GM06990 (cell line): ENCODE measurements at places on chromosomes 16 and 17.
A peak's percentile ranks its signal among the peaks of the same experiment; 100 is the strongest.

GRCh38 chr17:48954300-48954755 lies 9.7 kb upstream of the SNF8 start:
- no peak for DNase-seq

DNA sequence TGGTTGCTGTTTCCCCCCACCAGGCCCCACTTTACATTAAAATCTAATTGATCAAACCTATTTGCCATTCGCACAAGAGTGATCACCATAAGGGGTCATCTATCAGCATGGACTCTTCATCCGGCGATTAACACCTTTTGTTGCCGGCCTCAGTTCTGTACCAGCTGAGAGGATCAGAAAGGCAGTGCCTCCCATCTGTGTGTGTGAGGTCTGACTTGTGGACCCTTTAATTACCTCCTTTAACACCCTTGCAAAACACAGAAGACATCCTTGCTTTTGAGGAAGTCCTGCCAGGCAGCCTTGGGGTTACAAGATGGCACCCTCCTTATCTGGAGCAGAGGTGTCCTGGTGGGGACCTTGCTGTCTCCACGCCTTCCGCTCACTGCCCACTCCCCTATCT lies 77.2 kb upstream of the IRX3 start:
- no peak for DNase-seq

- peak; percentile 55 for DNase-seq
Measured at GRCh38 chr16:11629071-11630030, 38.9 kb upstream of the SNN start.

DNA sequence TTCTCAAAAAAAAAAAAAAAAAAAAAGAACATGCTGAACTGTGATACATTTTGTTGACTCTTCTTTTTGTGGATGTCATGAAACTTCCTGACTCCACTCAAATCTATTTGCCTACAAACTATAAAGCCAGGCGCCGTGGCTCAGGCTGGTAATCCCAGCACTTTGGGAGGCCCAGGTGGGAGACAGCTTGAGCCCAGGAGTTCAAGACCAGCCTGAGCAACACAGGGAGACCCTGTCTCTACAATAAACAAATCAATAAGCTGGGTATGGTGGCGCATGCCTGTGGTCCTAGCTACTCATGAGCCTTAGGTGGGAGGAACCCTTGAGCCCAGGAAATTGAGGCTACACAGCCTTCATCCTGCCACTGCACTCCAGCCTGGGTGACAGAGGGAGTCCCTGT lies 1.5 kb upstream of the NT5C start:
- DNase-seq: no peak

DNA sequence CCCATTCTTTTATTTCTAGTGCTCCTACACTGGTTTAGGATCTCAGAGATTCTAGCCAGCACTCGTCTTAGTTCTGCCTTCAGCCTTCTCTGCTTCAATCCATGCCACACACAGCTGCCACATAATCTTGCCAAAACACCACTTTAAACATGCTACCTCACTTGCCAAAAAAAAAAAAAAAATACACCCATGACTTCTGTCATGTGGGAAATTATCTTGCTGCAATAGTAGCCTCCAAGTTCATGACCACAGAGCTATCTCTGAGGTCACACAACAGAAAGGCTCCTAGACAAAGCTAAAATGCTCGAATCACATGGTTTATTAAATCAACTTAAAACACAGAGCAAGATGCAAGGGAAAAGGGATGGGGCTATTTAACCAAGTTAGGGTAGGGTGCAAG lies 18.1 kb downstream of the FZD2 start:
- DNase-seq: no peak

DNA sequence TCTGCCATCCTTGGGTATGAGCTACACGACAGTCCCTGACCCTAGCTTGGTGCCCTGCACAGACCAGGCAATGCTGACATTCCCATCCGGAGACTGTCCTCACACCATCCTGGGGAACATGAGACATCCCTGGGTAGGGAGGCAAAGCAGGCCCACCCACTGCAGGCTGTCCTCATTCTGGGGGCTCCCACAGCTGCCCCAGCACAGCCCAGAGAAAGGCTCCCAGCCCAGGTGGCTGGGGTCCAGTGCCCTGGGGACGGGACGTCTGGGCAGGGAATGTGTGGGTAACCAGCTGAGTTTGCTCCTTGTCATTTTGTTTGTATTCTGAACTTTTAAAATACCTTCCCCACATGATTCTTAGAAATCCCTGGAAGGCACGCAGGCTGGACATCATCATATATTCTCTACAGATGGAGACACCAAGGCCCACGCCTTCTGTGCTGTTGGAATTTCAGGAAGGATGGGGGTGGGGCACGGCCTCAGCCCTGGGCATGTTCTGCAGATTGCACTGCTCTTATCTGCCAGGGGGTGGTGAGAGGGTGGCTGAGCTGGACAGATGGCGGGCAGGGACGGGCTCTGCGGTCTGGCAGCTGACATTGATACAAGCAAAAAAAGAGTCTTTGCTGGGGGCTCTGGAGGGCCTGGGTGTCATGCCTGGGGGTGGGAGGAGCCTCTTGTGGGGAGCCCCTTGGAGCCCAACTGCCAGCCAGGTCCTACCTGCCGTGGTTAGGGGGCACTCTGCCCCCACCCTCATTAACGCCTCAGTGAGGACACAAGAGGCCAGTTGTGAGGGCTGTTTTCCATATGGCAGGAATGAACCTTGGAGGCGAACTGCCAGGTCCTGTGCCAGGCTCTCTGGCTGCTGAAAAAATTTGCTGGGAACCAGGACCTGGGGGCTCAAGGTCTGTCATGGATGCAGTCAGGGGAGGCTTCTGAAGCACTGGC lies 28.4 kb downstream of the LRRC75A start:
- no peak for DNase-seq

GRCh38 chr17:8870406-8871040 lies 3.0 kb upstream of the PIK3R6 start:
- DNase-seq: no peak

DNA sequence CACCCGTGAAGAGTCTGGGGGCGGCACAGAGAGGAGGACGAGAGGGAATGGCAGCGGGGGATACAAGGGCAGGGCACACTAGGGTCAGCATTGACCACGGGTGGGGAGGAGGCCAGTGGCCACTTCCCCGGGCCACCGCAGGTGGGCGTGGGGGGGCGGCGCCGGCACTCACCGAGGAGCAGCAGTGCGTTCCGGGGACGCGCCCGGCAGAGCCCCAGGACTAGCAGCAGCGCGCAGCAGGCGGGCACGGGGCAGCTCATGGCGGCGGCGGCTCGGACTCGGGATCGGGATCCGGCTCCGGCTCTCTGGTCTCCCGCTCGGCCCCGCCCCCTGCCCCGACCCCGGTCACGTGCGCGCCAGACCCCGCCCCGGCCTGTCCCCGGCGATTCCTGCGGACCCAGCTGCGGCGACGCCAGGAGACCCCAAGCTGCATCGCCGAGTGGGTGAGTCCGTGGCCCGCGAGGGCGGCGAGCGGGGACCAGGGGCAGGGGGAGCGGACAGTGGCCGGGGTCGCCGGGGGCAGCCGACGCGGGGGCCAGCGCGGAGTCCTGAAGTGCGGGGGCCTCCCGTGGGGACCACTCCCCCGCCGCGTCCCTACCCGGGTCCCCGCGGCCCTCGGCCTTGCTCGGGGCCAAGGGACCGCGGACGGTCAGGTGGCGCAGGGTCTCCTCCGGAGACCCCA lies at the start of the genes SGSH and SLC26A11:
Gene SGSH, minus strand, starts transcription at position 280 of the 682 bp plus-strand sequence. Its CDS starts 20 bp downstream, at position 260.
Gene SLC26A11, plus strand, starts transcription at position 374 of the 682 bp plus-strand sequence. CDS start 1,134 bp downstream, outside the sequence.
- DNase-seq: peak; percentile 54

- DNase-seq: no peak
Measured at GRCh38 chr16:1002399-1003166, 21.0 kb downstream of the SOX8 start.

DNA sequence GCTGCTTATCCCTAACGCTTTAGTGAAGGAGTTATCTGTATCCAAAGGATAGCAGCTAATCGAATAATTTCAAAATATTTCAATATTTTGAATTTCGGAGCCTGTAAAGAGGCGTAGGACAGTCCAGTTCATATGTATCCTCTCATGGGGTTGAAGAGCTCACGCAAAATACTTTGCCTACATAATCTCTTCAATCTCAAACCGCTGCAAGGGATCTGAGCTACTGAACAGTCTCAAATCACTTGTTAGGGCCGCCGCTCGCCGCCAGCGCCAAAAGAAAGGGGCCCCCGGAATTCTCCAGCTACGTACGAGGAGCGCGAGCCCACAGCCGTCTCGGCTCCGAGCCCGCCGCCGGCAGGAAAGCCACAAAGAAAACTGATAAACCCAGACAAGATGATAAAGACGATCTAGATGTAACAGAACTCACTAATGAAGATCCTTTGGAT lies 601 bp upstream of the RFWD3 start:
- DNase-seq: peak; percentile 64

DNA sequence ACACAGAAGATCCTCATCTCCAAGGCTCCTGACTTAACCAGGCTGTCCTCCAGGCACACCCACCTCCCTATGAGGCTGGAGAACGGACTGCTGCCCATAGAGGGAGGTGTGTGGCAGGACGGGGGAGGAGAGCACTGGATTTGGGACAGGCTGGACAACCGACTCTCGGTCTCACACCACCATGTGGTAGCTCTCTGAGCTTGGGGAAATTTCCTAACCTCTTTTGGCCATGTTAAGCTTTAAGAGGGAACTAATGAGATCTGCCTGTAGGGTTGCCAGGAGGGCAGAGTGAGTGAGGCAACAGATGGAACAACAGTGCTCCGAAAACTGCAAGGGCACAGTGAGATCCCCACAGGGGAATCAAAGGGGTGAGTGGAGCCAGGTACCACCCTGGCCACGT lies 32.7 kb downstream of the RHBDL3 start:
- DNase-seq: no peak

DNA sequence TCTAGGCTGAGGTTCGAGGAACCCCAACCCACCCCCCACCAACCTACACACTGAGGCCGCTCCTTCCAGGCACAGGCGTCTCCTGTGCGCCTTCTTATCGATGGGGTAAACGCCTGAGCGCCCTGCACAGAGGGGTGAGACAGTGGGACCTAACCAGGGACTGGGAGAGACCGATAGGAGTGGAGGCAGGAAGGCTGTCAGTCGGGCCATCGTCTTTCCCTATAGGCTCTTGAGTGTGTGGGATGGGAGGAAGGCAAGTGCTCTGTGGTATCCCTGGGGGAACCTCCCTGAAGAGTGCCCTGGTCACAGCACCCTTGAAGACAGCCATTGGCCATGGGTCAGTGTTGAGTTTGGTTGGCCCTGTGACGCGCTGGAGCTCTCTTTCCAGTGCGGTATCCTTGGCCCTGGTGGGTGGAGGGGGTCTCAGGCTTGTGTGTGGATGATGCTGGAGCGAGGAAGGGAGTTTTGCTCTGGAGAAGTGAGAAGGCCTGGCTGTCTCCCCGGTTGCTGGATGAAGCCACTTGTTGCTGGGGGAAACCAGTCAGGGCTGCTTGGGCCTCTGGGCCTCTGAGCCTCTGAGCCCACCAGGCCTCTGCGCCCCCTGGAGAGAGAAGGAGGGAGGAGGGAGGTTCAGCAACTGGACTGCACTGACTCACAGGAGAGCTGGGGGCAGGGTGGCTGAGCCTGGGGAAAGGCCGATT lies 1.7 kb downstream of the GPRC5C start:
- DNase-seq: no peak

- DNase-seq: no peak
Measured at GRCh38 chr17:70332356-70333210, 163.3 kb downstream of the KCNJ2 start.

- no peak for DNase-seq
Measured at GRCh38 chr16:17541324-17541723, 70.6 kb upstream of the XYLT1 start.

DNA sequence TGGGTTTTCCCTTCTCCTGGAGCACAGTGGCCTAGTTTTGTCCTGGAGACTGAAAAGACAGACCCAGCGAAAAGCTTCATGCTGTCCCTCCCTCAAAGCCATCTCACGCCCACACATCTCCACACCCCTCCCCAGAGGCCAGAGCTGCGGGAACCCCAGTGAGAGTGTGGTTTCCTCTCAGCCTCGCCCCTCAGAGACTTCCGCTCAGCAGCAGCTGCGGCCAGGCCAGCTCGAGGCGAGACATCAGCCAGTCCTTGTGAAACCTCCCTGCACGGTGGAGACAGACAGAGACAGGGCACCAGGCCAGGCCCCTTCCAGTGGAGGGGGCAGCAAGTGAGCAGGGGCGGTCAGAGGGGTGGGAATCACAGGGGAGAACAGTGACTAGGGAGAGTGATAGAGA lies 77.0 kb upstream of the TNRC6C start:
- DNase-seq: peak; percentile 87

- no peak for DNase-seq
Measured at GRCh38 chr17:39225959-39226683, 376 bp upstream of the STAC2 start.

- DNase-seq: no peak
Measured at GRCh38 chr16:11547118-11547916, 39.4 kb downstream of the LITAF start.

GRCh38 chr16:66523861-66524354 lies 26.0 kb downstream of the TK2 start:
- DNase-seq: peak; percentile 72

- DNase-seq: no peak
Measured at GRCh38 chr17:79970576-79971068, 65.0 kb downstream of the TBC1D16 start.
